ENCODE measurements at places on chromosomes 16 and 17. TPM values are rescaled to one million over a fixed set of nuclear protein-coding genes. Genes with fewer than 3 reads are reported as not detected.

DNA sequence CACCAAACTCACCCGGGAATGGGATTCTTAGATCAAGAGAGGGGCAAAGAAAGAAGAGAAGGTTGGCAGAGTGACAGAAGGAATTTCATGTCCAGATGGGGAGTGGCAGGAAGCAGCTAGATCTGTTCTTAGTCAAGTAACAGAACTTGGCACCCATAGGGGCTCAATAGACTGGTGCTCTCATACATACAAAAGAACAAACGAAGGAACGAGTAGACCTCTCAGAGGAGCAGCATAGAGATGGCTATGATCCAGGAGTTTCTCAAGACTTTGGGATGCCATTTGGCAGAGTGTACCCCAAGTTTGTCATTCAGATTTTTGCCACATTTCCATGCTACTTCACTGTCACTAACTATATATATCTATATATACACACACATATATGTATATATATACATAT is 47.9 kb downstream of the GINS3 start:
- no peak for DNase-seq

GRCh38 chr16:80025236-80025635 is 424.7 kb upstream of the MAF start:
- DNase-seq = no peak

TMEM114 gene
- total RNA-seq = not detected

SGCA gene
- not detected for total RNA-seq

- peak; percentile 90 for DNase-seq
Observed at GRCh38 chr16:77579351-77579891, 142.9 kb upstream of the NUDT7 start.

RTN4RL1 gene
- total RNA-seq = 0.35 TPM

DNA sequence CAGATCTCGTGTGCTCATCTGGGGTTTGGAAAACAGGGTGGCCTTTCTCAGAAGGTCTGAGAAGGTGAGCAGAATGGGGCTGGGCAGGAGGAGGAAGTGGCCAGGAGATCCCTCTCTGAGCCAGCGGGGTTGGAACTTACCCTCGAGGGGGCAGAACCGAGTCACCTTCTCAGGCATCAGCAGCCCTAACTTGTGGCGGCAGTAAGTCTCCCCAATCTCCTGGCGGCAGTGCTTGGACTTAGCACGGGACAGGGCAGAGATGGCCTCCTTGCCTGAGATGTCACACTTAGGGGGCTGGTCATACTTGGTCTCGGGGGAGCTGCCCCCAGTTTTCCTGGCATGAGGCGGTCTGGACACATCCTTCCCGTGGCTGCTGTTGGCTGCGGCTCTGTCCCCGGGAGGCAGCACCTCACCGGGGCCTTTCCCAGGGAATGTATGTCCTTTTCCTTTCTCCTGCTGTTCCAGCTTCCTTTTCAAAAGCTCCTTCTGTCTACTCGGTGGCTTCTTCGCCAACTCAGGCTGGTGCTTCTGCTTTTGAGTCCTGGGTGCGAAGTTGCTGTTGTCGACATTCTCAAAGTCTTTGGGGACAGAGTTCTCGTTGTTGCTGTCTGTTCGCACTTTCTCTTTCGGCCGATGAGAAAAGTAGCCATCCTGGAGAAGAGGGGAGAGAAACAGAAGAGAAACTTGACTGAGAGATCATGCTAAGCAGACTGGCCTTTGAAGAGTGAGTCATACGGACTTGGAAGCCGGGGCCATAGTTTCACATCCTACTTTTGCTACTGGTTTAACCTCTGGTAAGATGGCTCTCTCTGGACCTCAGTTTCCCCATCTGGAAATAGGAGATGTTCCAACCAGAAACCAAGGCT is 211.7 kb downstream of the XYLT1 start:
- DNase-seq = no peak

- DNase-seq = peak; percentile 36
Observed at GRCh38 chr17:75844530-75845057, 390 bp upstream of the UNC13D start.

SDK2 gene
- 0.52 TPM for total RNA-seq

DNA sequence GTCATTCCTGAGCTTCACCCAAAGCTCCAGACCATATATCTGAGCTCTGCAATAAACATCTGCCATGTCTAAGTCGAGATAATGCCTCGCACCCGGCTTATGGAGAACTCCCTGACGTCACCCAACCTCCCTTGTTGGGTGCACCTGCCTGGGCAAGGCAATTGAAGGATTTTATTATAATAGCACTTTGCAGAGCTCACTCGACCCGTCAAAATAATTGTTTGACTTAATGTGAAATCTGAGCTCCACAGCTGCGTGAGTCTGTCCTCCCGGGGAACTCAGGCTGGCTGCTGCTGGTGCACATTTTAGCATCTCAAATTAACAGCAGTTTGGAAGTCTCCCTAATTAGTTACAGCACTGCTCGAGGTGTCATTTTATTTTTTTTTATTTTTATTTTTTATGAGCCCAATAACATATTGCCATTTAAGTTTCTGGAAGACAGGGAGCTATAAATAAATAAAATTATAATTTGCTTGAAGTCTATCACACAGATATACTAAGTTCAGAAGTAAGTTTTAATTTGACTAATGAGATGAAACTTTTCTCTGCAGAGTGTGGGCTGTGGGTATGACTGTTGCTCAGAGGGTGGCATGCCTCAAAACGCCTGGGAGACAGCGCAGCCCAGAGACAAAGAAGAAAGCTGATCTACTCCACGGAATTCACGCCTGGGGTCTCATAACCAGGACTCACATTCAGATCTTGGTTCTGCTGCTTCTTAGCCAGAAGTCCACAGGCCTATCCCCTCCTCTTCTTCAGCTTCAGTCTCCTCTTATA is 401.4 kb upstream of the C16orf82 start:
- DNase-seq = no peak

CCL16 gene
- total RNA-seq = not detected

CDK5R1 gene
- total RNA-seq = 2.6 TPM

GRCh38 chr17:34243364-34244320 is 11.4 kb upstream of the CCL2 start:
- no peak for DNase-seq

- no peak for DNase-seq
Observed at GRCh38 chr17:43911904-43912303, 4.6 kb upstream of the MPP2 start.

DNA sequence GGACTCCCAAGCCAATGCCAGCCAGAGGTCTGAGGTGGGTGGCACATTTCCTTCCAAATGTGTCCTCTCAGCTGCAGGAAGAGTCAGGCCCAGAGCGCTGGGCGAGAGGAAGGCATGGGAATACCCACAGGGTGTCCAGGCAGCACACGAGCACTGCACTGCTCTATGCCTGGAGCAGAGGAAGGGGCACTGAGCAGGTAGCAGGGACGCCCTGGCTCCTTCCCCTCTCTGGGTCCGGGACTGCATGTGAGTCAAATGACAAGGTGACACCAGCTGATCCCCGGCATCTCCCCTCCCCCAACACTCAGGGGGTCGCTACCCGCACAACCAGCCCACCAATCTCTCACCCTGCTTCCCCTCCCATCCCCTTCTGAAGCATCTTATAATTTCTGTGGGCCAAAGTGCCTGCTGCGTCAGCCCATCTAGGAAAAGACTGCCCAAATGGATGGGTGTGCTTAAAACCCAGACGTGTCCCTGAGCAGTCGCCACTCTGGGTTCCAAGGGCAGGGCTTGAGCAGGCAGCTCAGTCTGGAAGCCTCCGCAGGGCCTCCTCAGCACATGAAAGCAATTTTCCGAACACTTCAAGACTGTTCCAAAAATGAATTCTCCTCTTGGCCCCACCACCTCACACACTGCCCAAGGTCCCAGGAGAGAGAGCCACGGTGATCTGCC is 12.0 kb upstream of the BCAR1 start:
- DNase-seq = no peak

DNA sequence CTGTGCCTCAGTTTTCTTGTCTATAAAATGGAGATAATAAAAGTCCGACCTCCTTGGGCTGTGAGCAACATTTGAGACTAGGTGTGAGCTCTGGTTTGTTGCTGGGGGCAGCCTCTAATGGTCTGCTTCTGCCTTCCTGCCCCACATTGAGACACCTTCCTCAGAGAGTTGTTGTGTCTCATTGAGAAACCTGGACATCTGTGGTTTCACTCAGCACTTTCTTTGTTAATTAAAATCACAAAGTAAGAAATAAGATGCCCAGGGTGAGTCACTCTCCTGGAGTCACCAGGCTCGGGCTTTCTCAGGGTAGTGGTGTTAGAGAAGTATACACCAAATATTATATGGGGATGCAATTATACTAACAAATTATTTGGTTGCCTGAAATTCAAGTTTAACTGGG is 389.2 kb upstream of the SALL1 start:
- peak; percentile 88 for DNase-seq

- DNase-seq = peak; percentile 3
Observed at GRCh38 chr16:50627419-50627818, 53.7 kb downstream of the SNX20 start.
